ENCODE measurements at places on chromosomes 3 and 15. TPM values are rescaled to one million over a fixed set of nuclear protein-coding genes. Genes with fewer than 3 reads are reported as not detected.
A peak's percentile ranks its signal among the peaks of the same experiment; 100 is the strongest.

DNA sequence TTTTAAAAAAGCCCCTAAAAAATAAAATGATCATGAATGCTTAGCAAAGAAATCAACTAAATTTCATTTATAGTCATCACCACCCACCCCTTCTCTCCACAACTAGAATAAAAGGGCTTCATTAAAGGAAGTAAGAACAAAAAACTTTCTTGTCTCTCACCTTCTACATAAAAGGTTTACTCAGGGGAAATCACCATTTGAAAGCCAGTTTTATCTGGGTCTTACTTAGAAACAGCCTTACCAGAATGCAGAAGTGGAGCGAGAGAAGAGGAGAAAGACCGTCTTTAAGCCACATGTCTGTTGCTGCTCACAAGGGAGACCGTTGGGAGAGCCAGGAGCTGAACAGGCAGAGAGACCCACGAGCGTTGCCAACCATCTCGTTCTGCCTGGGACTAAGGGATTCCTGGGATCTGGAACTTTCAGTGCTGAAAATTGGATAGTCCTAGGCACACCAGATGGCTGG, 350.1 kb upstream of the PROK2 start:
- no peak for DNase-seq

DNA sequence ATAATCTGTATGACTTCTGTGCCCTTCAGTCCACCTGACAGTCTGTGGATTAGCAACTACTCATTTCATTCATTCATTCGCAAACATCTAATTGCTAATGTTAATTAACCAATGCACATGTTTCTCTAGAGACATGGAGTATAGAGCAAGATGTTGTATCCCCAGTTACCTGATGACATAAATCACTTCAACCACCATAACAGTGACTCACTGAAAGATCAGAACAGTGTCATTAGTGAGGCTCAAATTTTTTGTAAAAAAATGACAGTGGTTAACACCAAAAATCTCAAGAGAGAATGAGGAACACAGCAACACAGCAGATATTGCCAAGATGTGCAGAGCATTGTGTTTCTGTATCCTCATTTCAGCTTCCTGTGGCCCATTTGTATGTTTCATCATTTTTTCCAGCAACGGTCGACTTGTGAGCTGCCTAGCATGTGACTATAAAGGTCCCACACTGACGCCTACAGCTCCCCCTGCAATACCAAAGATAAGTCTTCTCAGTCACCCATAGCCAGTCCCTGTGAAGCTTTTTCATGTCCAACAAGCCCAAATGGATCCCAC, 3.7 kb upstream of the PLD1 start:
- no peak for DNase-seq

Gene GOLGA8K
- not detected for total RNA-seq

DNA sequence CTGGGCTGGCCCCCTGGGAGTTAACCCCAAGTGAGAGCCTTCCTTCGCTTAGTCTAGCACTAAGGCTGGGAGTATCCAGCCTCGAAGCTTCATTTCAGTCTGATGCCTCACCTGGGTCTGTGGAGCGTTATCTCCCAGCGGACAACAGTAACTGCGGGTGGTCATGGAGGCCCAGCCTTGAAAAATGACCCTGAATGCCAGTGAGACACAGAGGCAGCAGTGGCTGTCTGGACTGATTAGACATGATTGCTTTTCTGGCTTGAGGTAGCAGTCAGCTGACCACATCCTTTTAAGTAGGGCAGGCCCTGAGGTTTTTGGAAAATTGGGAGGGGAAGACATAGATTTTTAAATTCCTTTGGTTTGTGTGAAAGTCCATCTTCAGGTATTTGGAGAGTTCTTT, 28.2 kb upstream of the TRIM59 start:
- DNase-seq = no peak

- DNase-seq = peak; percentile 95
These were observed at the start of gene SNX33 for GRCh38 chr15:75647370-75648155. SNX33 (plus strand) TSS chr15:75647912; CDS start chr15:75649103, 1,191 bp downstream.

DNA sequence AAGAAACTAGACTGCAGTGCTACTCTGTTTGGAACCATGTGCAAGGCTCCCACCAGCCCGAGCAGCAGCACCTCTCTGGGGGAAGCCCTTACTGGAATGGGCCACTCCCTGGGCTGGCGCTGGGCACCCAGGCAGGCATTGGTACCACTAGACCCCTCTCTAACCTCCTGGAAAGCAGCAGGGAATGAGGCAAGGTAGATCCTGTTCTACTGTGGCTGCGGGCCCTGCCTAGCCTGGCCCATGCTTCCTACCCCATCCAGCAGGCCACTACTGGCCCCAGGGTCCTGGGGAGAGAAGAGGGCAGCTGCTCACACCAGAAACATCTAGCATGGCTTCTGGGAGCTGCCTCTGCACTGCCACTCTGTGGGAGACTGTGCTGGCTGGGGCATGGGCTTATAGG, 44.8 kb downstream of the MESD start:
- DNase-seq = no peak

Gene PCBP4
- 82.3 TPM for total RNA-seq

Gene TMEM266
- total RNA-seq = 1.1 TPM

GRCh38 chr3:181637456-181637855, 74.3 kb upstream of the SOX2 start:
- DNase-seq = no peak

GRCh38 chr15:58513008-58513407, 81.2 kb downstream of the LIPC start:
- DNase-seq = no peak

Gene CPLX3
- not detected for total RNA-seq

DNA sequence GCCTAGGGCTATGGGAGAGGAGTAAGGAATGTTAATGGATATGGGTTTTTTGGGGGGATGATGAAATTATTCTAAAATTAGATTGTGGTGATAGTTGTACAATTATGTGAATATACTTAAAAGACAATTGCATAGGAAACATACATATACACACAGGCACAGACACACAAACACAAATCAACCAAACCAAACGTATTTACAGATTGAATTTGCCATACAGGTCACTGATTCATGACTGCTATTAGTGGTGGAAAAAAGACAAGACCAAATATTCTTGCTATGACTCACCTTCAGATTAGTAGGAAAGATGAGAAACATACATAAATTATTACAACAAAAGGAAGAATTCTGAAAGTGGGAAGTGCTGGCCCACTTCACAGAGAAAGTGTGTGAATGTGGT, 85.3 kb downstream of the C3orf38 start:
- no peak for DNase-seq

DNA sequence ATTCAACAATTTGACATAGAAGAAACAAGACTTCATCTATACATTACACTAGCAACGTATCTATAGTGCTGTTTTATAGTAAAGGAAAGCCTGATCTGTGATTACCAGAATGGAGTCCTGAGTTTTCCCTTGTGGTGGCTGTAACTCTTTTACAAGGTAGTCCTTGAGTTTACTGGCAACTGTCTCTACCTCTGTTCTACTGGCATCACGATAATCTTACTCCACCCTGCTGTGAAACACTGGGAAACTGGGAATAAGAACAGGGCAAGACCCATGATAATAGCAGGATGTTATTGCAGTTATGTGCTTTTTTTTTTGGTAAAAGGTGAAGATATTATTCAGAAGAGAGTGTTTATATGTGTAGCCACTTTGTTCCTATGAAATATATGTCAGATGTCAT, 12.4 kb upstream of the HHLA2 start:
- DNase-seq = no peak

GRCh38 chr3:100401674-100402041, 319 bp downstream of the LNP1 start:
- DNase-seq = peak; percentile 72

Gene TUSC2
- total RNA-seq = 36.1 TPM

GRCh38 chr15:61116825-61117224, 112.3 kb downstream of the RORA start:
- peak; percentile 33 for DNase-seq

Gene CYP19A1
- not detected for total RNA-seq

Gene IL17RB
- total RNA-seq = 5.5 TPM

- DNase-seq = no peak
These were observed 32.5 kb downstream of the GRK7 start for GRCh38 chr3:141795741-141796080.

GRCh38 chr15:69636169-69636915, 183.7 kb downstream of the RPLP1 start:
- DNase-seq = no peak
